HCEC 1CT (cell line): ENCODE measurements at places on chromosomes 1 and 21.

DNA sequence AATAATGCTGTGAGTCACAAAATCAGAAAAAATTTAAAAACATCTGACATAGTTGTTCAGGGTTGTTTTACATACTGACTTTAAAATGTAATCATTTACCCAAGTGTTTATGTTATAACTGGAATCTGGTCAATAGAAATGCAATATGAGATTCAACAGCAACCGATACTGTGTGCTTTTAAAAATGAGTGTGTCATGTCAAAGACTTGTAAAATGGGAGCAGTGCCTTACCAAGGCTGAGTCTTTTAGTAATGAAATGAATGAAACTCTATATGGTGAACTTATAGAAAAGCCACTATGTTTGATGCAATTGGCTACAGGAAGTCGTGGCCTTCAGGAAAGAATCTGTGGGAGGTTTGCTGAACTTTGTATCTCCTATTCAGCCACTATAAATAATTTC lies 570.2 kb downstream of the DPYD start:
- DNase-seq = peak; percentile 72

DNA sequence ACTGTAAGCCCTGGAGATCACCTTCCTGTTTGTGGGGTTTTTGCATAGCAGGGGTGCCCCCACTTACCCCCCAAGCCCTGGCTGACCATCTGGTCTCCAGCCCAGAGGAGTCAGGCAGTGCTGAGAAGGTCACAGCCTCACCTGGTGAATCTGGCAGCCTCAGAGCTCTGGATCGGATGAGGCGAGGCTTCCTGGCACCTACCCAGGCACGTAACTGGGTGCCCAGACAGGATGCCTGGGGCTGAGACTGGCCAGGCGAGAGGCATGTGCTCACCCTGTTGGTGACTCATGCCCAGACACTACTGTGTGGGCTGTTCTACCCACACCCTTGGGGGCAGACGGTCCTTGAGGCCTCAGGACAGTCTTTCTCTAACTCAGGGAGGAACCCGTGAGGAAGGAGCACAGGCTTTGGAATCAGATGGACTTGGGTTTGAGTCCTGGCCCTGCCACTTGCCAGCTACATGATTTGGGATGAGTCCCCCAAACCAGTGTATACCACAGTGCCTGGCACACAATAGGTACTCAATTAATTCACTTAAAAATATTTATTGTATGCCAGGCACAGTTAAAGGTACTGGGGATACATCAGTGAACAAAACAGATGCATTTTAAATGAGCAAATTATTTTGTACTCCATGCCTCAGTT lies 15.1 kb upstream of the PADI3 start:
- peak; percentile 85 for DNase-seq

- DNase-seq = peak; percentile 40
Measured at GRCh38 chr1:240029418-240029817, 62.3 kb upstream of the FMN2 start.

DNA sequence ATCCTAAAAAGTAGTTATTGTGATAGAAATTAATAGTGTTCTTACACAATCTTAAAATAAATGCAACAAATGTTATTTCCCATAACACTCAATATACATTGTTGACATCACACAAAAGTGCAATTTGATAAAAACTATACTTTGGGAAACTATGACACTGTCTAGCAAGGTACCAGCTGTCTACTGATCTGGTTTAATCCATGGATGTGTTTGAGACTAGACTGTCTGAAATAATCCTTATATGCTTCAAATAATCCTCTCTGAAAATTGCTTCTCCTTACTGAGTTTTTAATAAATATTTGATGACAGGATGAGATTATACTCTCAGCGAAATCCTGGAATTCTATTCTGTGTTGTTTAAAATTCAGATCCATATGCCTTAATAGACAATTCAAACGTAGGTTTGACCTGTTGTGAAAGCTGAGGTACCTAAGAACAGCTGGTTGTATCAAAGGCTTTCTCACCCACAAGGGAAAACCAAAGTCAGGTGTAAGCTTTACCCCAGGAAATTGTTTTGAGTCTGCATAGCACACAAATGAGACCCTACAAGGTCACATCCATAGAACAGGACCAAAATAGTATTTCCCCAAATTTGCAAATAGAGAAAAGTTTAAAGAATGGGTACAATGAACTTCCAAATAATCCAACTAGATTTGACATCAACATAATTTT lies 8.8 kb upstream of the GFI1 start:
- no peak for DNase-seq

- DNase-seq = no peak
Measured at GRCh38 chr1:219833214-219833815, 95.0 kb downstream of the SLC30A10 start.

GRCh38 chr1:153929981-153930948 lies 7.5 kb upstream of the GATAD2B start:
- DNase-seq = no peak
